ENCODE measurements at places on chromosomes 3 and 15.
A peak's percentile ranks its signal among the peaks of the same experiment; 100 is the strongest.

GRCh38 chr3:161990036-161990435 lies 493.4 kb downstream of the OTOL1 start:
- no peak for DNase-seq

GRCh38 chr15:74228723-74229081 lies 7.4 kb upstream of the CCDC33 start:
- no peak for DNase-seq

DNA sequence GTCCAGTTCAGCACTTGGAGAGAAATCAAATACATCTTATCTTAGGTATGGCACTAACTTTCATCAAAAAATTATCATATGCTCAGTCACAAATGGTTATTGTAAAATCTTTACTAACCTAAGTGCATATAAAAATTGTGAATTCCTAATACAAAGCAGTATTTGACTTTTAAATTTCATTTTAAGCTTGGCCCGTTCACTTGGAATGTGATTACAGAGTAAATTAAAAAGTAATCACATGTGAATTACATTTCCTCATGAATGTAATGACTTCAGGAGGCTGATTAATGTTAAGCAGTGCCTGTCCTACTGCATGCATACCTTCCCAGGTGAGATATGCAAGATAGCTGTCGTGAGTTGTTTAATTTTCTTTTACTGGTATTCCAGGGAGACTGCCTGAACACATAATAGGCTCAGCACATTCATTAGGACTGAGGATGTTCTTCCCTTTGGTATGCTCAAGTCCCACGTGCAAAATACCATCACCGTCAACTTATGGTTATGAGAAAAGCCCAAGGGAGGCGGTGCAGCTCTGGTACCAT lies 1053.0 kb downstream of the FHIT start:
- no peak for DNase-seq

- DNase-seq = no peak
Measured at GRCh38 chr3:174116421-174116820, 718.9 kb downstream of the NLGN1 start.

GRCh38 chr15:85733416-85733815 lies 61.3 kb downstream of the KLHL25 start:
- no peak for DNase-seq

GRCh38 chr15:34688699-34689098 lies 66.1 kb downstream of the GJD2 start:
- no peak for DNase-seq

GRCh38 chr3:41915353-41915752 lies 46.5 kb downstream of the ULK4 start:
- no peak for DNase-seq

DNA sequence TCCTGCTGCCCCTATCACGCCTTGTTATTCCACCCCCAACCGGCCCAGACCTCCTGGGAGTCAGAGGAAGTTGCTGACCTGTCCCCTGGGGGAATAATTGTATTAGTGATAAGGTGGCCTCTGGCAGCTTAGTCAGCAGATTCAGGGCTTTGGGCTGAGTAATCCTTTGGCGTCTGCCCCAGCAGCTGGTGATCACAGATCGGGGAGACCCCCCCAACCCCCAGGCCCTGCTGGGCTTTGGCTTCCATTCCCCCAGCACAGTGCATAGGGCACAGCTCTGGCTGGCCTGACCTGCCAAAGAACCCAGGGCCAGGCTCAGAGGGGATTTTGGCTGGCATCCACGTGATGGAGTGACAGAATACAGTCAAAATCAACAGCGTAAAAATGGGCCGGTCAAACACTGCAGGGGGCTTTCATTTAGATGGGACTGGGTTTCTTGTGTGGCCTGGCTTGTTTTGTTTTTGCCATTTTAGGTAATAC lies 3.9 kb upstream of the NR2E3 start:
- peak; percentile 45 for DNase-seq

DNA sequence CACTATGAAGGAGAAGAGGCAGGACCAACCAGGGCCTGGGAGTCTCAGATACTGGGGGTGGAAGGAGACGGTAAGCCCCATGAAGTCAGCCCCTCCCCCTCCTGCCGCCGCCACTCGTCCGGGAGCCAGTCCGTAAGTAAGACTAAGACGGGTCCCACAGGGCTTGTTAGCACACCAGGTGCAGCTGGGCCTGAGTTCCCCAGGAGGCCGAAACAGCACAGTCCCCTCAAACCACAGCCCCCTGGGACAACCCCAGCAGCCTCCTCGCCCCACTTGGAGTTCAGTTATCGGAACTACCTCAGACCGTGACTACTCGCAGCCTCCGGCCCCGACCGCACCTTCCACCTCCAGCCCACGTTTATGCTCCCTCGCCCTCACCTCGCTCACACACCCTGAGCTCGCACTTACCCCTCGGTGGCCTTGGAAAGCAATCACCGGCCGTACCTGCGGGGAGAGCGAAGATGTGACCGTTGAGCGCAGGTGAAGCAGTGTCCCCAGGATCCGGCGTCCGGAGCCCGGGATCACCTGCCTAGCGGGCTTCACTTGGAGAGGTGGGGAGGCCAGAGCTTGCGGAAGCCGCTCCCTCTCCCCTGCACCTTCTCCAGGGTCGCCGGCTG lies 557 bp downstream of the ELL3 start:
- DNase-seq = no peak

GRCh38 chr3:114452256-114452655 lies 158.4 kb downstream of the TIGIT start:
- DNase-seq = no peak

- DNase-seq = no peak
Measured at GRCh38 chr15:92709110-92709790, 53.7 kb upstream of the FAM174B start.

DNA sequence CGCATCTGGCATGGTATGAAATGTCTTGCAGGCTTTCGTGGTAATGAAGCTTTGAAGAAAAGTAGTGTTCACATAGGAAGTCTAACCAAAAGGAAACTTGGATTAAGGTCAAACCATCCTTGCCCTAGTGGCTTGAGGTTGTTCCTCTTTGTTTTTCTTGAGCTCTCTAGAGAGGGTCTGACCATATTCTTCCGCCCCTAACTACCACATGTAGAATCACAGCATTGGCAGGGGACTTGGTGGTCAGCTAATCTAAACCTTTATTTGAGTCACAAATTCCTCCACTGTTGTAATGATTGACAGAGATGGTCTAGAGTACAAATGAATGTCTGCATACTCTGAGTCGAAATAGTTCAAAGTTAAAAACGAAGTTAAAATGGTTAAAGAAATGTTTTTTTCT lies 39.1 kb upstream of the PHLDB2 start:
- DNase-seq = no peak

GRCh38 chr3:74812756-74813155 lies 198.3 kb upstream of the CNTN3 start:
- DNase-seq = no peak

DNA sequence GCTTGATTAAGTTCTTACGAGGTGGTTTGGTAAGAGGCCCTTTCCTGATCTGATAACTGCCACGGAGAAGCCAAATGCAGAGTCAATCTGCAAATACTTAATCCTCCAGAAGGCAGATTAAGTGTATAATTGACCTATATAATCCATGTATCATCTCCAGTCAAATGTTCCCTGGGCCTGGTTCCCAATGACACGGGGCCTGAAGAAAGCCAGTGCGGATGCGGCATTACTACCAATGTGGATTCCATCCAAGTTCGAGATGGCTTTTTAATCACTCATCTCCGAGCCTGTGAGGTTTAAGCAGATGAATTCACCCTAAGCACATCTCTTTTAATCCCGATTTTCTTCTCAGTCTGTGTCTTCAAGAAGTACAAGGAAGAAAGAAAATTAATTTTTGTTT lies 60.0 kb upstream of the FEZF2 start:
- DNase-seq = no peak

DNA sequence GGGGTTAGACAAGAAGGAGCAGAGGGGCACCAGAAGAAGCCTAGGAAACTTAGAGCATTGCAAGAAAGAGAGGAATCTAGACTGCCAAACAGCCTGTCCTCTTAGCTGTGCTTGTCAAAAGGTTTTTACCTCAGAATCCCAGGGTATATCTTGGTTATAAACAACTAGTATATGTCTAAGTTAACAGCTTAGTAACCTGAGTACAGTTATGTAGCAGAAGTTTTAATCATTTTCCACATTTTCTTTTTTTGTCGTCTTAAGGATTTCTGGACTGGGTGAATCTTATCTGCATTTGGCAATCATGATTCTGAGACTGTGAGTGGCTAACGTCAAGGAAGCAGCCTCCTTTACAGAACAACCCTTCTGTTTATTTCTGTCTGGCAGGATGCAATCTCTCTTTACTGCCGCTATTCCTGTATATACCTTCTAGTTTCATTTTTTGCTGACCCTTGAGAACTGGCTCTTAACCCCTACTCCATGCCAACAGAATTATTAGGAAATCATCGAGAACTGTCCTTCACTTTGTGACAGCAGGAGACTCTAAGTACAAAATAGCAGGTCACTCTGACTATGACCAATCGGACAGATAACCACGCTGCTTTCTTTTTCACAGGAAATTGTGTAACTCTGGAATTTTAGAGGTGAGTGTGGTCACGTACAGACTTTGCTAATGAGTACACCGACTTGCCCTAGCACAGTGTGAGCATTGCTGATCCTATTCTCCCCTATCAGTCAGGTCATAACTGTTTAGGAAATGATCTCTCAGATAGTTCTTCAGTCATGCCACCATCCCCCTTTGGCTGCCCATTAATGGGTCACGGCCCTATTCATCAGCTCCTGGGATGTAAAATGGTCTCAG lies 3.3 kb upstream of the CP start:
- DNase-seq = peak; percentile 30

GRCh38 chr15:69636169-69636915 lies 183.7 kb downstream of the RPLP1 start:
- DNase-seq = no peak

GRCh38 chr3:177642804-177643125 lies 445.5 kb upstream of the TBL1XR1 start:
- no peak for DNase-seq

DNA sequence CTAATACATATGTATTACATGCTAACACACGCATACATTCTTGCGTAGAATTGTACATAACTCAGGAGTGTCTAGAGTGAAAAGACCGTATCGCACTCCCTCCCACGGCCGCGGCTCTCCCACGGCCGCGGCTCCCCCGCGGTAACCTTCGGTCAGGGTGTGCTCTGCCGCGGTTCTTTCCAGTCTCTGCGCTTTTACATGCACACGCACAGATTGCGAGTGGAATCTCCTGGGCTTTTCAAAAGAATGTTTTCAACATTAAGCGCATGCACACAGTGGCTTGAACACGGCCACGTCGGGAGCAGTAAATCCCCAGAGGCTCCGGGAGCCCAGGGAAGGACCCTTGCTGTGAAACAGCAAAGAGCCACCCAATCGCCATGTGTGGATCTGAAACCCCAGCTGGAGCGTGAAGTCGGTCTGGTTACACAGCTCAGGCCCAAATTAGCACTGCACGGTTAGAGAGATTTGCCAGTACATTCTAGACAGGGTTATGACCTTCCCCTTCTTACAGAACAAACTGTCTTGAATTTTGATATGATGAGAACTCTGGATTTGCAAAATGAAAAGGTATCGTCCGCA lies 805 bp upstream of the RGMA start:
- DNase-seq = no peak

- no peak for DNase-seq
Measured at GRCh38 chr15:47577461-47577860, 139.8 kb upstream of the SEMA6D start.

DNA sequence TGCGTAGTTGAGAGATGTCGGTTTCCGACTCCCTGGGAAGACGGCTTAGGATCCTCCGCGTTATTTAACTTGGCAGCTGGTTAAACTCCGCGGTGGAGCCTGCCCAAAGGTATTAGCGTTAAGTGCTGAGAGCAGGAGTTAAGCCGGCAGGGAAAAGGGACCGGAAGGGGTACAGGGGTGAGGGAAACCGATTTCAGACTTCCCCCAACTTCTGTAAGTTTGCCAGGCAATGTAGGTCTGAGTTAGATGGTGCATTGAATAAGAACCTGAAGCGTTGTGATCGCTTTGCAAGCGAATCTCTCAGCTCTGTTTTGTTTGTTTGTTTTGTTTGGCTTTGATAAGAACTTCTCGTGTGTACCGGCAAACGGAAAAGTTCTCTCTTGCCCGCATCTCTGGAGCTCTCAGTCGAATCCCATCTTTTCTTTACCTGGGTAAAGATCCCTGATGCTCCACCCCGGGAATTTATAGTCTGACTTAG lies 6.0 kb upstream of the FEZF2 start:
- no peak for DNase-seq

GRCh38 chr3:141070727-141071357 lies 19.7 kb downstream of the SPSB4 start:
- no peak for DNase-seq

- DNase-seq = no peak
Measured at GRCh38 chr3:50587806-50588758, 18.8 kb downstream of the HEMK1 start.

DNA sequence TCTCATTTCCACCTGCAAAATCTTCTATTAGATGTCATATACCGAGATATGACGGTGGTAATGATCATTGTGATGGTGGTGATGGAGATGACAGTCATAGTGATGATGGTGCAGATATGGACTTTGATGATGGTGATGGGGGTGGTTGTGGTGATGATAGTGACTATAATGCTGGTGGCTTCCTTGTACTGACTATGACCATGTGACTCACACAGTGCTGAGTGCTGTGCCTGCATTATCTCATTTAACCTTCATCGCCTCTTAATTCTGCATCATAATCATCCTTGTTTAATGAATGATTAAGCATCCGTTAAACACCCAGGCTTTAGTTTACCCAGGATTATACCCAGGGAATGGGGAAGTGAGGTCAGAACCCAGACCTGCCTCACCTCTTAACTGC lies 331.7 kb downstream of the FEZF2 start:
- DNase-seq = no peak

DNA sequence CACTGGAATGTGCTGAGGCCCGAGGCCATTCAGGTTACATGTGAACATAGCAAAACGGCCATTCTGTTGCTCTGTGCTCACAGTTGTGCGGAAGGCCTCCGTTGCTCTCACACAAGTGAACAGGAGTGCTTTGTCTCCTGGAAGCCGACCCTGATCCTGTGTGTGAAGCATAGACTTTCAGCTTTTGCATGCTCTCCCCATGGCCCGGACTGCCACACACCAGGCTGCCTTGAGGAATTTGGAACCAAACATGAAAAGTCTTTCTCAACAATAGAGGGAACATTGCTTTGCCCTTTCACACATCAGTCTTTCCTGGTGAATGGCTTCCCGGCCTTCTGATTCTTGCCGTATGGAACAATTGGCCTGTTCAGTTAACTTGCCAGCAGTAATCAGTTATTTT lies 154.8 kb upstream of the LRIG1 start:
- no peak for DNase-seq

DNA sequence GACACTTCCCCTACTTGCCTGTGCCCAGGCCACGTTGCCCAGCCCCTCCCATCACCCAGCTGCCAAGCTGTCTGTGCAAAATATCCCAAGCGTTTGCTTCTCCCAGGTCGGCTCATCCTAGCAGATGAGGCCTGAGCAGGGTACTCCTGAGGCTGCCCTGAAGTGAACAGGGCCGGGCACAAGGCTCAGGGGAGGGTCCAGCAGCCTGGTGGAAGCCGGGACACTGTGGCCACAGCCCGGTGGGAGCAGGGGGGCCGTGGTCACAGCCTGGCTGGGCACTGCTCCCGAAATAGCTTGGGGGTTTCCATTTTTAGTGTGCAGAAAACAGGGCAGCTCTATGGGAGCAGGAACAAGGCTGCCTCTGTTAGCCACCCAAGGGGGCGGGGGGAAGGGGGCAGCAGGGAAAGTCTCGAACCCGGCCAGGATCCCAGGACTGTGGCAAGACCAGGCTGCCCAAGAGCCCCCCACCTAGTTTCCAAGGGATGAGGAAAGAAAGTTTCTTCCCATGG lies 3.4 kb downstream of the PLXNB1 start:
- no peak for DNase-seq

- DNase-seq = no peak
Measured at GRCh38 chr15:41230345-41230649, 260 bp downstream of the EXD1 start.

Data from H54 (cell line).